Omental fat pad (tissue), 4 donors: ENCODE measurements at places on chromosomes 1 and 21.

DNA sequence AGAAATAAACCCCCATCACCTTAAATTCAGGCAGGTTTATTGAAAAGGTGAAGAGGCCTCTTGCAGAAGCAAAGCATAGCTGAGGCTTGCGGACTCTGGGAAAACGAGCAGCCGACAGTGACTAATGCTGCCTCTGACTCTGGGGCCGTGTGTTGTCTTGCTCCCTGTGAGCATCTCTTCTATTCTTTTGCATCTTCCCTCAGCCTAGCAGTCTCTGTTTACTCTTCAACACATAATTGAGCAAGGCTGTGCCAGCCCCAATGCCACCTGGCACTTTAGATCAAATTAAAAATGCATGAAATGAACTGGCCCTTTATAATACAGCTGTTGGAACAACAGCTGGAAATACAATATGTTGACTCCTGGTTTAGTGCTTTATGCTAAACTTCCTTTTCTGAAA, 18.4 kb upstream of the REG4 start:
- DNase-seq, result no peak

GRCh38 chr1:159848326-159848725, 14.1 kb downstream of the VSIG8 start:
- DNase-seq, result no peak

DNA sequence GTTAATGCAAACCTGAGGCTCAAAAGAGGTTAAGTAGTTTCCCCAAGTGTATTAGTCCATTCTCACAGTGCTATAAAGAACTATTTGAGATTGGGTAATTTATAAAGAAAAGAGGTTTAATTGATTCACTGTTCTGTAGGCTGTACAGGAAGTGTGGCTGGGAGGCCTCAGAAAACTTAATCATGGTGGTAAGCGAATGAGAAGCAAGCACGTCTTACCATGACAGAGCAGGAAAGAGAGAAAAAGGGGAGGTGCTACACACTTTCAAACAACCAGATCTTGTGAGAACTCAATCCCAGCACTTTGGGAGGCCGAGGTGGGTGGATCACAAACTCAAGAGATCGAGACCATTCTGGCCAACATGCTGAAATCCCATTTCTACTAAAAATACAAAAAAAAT, 38.5 kb upstream of the RXRG start:
- no peak for DNase-seq

DNA sequence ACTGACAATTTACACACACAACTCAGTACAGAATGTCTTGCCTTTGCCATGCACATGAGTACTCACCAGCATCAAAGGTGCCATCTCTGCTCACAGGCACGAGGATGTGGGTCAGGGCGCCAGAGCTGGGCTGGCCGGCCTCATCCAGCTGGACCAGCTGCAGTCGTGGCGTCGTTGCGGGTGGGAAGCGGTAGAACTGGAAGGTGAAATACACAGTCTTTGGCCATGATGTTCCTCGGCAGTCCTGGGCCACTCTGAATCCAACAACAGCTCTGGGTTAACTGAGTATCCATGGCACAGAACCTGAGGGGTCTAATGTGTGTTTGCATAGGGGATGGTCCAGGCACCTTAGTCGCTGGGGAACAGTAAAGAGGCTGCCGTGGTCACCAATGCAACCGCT, 87.7 kb downstream of the NPHP4 start:
- no peak for DNase-seq

GRCh38 chr1:190478149-190479049, 735 bp upstream of the BRINP3 start:
- no peak for DNase-seq

- DNase-seq, result no peak
Observed at GRCh38 chr1:59752556-59753414, 62.0 kb upstream of the HOOK1 start.

DNA sequence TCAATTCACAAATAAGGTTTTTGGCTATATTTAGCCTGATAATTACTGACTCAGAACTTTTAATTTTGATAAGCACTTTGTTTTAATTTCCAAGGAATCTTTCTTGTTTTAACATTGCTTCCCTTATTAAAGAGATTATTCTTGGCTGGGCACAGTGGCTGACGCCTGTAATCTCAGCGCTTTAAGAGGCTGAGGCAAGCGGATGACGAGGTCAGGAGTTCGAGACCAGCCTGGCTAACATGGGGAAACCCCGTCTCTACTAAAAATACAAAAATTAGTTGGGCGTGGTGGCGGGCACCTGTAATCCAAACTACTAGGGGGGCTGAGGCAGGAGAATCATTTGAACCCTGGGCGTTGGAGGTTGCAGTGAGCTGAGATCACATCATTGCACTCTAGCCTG, 13.8 kb downstream of the ALG14 start:
- DNase-seq, result no peak

- no peak for DNase-seq
Observed at GRCh38 chr1:36448530-36449056, 1.7 kb downstream of the OSCP1 start.

DNA sequence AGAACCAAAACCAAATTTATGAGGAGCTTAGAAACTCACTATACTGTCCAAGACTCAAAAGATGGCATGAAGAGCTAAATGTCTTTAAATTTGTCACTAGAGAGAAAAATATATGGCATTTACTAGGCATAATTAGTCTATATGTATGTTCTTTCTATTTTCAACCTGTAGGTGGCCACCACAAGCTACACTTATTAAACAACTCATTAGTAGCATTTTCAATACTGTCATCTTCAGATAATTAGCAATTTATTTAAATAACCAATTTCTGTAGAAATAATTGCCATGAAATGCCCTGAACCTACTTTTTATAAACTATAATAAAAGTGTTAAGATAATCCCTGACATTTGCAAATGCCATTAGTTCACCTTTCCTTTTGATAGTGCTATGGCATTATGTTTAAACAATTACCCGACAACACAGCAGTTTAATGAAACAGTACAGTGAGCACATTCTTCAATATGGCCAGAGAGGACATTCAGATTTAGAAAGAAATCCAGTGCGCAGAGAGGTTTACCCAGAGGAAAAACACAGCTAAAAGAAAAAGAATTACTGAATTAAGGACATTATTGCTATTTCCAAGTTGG, 522.5 kb downstream of the PTBP2 start:
- DNase-seq, result no peak

DNA sequence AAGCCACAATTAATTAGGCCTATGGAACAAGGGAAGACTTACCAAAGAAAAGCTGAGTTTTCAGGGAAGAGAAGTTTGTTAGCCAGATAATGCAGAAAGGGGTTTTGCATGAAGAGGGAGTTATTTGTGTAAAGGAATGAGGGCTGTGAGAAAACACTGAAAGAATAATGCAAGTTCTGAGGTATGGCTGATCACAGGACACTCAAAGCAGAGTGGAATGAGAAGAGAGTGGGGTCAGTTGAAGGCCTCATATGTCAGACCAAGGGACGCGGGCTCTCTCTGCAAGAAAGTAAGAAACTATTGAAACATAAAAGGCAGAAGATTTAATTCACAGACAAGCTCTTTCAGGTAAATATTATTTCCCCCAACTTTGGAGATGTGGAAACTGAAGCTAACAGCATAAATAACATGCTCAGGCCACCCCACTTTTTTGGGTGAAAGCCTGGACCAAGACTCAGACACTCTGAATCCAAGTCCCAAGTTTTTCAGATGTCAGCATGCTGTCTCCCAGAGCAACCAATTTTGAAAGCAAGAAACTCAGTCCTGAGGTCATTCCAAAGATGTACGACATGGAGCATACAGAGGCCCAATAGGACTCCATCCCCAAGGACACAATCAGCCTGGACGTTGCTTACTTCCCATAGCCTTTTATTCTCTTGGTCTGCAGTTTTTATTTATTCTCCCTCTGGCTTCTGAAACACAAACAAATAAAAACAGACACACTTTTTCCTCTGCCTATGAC, 47.3 kb upstream of the FGGY start:
- no peak for DNase-seq

DNA sequence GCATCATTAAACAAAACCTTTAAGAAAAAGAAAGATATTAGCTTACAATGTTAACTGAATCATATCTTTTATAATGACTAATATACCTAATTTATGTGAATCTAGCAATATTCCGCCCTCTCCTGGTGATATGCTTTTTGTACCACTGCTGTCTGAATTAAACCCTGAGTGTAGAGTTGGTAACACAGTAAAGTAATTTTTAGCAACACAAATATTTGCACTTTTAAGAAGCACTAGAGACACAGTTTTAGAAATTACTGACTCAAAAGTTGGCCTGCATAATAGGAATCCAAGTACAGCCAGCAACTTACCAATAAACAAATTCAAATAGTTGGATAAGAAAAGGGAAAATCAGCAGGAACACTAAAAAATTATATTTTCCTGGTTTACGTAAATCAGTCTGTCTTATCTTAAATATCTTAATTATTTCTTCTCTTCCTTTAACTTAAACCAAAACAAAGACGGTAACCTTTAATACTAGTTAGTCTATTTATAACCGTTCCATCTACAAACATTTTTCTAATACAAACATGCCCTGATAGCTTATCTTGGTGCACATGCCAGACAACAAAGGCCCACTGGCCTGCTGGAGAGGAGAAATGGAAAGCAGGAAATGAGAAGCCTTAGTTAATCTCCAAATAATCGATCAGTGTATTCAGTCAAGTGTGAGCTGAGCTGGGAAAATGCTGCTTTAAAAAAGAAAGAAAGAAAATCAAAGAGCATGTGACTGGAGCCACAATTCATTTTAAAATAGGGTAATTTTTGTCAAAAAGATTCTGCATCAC, 246.0 kb downstream of the RERE start:
- no peak for DNase-seq

DNA sequence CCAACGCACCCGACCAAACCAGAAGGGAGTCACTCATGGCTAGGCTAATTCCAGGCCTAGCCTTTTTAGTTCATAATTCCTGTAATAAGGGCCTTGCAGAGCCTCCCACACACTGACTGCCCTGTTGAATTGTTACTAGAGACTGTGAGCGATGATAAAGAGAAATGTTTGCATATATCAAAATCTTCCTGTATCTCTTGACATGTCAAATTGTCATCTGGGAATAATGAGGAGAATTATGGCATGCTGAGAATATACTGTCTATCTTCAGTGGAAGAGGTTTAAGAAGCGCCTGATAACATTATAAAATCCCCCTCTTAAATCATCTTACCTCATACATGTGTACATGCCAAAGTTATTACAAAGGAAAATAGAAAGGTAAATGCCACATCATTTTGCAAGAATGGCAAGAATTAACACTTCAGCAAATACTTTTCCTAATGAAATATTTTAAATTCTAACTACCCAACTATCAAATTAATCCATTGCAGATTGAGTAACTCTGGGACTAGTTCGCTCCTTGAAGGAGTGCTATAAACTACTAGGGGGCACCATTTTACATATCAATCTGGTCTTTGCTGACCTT, 144.1 kb downstream of the CENPF start:
- no peak for DNase-seq

- DNase-seq, result no peak
Observed at GRCh38 chr21:28991861-28992525, 684 bp downstream of the LTN1 start.

GRCh38 chr1:175514387-175514953, 228.9 kb downstream of the TNR start:
- DNase-seq, result no peak

- no peak for DNase-seq
Observed at GRCh38 chr1:39360731-39361130, 130.7 kb upstream of the BMP8A start.

DNA sequence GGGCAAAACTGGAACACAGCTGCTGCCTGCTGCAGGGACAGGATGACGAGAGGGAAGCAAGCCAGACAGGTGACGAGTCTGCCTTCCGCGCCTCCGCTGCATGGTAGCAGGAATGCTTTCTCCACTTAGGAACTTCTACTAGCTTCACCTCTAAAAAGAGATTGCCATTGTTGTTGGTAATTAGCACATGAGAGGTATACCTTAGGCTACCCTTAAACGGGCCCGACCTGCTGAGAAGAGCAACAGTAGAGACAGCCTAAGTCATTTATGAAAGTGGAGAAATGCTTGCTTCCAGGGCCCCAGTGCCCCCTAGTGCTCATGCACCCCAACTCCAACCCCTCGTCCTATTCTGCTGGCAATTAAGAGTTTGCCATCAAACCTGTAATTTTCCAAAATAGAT, 96.9 kb upstream of the AKT3 start:
- no peak for DNase-seq

DNA sequence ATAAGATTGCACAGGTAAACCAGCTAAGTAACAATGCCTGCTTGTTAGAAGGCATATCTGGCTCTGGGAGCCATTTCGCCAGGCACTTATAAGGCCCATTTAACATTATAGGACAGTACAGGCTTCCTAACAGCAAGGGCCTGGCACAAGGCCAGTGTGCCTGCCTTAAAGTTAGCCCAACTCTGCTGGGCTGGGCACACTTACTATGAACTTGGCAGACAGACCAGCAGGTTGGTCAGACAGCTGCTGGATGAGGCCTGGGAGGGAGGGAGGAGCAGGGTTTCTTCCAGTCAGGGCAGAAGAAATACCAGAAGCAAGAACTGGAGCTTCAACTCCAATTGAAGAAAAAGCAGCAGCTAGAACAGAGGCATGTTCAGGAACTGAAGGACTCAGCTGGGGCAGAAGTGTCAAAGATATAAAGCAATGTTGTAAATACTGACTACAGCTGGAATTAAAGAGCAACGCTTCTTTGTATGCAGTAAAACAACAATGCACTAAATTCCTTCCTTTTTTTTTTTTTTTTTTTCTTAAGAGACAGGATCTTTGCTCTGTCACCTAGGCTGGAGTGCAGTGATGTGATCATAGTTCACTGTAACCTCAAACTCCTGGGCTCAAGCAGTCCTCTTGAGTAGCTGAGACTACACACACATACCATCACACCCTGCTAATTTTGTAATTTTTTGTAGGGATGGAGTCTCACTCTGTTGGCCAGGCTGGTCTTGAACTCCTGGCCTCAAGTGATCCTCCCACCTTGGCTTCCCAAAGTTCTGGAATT, 4.9 kb downstream of the CACHD1 start:
- DNase-seq, result no peak

- no peak for DNase-seq
Observed at GRCh38 chr1:171254859-171255258, 6.6 kb downstream of the FMO1 start.

GRCh38 chr1:23980728-23981070, 572 bp upstream of the SRSF10 start:
- no peak for DNase-seq

DNA sequence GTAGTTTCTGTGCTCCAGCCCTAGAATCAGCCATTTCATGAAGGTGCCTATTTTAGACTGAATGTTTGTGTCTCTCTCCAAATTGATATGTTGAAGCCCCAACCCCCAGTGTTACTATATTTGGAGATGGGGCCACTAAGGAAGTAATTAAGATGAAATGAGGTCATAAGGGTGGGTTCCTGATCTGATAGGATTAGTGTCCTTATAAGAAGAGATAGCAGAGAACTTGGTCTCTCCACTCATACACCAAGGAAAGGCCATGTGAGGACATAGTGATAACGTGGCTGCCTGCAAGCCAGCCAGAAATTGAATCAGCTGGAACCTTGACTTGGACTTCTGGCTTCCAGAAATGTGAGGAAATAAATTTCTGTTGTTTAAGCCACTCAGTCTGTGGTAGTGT, 12.3 kb downstream of the RAVER2 start:
- no peak for DNase-seq

- DNase-seq, result no peak
Observed at GRCh38 chr1:228803421-228803820, 68.1 kb downstream of the RHOU start.

GRCh38 chr1:55367273-55367672, 152.1 kb upstream of the USP24 start:
- DNase-seq, result no peak

GRCh38 chr1:106879538-106879937, 176.9 kb upstream of the PRMT6 start:
- no peak for DNase-seq

- no peak for DNase-seq
Observed at GRCh38 chr1:229621663-229622062, 4.3 kb downstream of the TAF5L start.
